ENCODE measurements at places on chromosomes 12 and 14.

DNA sequence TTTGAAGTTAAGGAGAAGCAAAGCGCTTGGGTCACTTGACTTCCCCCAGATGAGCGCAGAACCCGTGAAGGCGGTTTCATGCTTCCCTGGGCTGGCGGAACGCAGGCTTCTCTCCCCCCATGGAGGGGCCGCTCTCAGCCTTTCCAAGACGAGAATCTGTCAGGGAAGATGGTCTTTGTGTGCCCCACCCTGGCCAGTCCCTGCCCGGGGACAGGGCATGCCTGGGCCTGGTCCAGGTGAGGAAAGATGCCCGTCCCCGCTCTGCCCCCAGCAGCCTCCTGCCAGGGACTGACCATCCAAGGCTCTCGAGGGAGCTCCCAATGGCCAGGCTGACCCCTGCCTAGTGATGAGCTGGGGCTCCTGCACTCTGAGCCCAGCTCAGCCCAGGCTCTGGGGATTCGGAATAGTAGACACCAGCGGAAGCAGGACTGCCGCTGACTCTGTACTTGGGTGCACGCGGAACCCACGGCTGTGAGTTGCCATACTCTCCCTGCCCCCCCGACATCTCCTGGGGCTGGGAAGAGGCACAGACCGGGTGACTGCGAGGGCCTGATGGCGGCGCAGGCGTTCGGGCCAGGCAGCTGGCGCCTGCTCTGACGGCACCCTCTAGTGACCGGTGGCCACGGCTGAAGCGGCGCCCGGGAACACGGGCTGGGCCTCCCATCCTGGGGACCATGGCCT is 142.2 kb upstream of the FKBP4 start:
- no peak for DNase-seq

DNA sequence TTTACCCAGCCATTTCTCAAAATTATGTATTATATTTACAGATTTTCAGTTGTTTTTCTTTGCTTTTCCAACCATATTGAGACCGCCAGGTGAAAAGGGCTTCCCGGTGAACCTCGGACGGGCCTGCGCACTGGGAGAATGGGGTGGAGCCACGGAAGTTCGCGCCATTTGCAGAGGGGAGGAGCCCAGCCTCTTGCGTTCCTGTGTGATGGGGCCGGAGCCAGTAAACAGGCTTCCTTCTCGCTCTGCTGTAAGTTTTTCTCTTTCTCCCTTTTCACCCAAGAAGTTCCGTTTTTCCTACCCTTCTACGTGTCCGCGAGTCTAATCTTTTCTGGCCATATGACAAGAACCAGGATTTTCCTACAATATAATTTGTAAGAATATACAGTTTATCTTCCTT is 1108.8 kb upstream of the SEL1L start:
- no peak for DNase-seq

- DNase-seq, result no peak
Measured at GRCh38 chr12:109504068-109504467, 26.6 kb downstream of the UBE3B start.

DNA sequence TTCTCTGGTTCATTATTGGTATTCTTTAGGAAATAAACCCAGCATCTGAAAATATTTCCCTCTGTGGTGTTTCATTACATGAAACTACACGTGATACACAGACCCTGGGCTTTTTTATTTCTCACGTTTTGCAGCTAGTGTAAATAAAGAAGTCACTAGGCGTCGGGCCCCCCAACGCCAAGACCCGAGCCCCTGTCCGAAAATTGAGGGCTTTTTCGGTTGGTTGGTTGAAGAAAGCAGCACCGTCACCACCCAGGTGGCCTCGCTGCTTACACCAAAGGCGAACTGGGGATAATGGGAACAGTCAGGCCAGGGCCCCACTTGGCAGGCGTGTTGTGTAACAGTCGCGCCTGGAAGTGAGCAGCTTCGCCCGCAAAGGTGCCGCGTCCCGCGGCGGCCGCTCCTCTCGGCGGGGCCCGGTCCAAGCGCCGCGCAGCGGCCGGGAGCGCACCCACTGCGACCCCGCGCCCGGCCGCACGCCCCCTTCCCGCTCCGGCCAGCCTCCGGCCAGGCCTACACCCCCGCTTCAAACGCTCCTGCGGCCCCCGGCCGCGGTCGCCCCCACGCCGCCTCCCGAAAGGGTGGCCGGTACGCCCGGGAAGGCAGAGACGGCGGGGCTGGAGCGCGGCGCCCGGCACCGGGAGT is 1.2 kb downstream of the DUSP16 start:
- peak; percentile 62 for DNase-seq

DNA sequence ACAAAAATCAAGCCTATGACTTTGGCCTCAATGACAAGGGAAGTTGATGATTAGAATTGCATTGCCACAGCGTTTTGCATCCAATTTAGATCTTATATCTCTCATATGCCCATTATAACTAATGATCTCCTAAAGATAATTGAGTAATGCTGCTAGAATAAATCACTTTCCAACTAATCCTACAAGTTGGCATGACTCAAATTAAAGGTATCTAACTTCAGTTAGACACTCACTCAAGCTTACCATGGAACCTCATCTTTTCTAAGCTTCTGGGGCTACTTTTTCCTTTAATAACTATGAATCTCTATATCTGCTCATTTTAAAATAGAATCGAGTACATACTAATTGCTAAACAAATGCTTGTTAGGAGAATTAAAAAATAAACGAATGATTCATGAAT is 427.8 kb downstream of the BTG1 start:
- no peak for DNase-seq

DNA sequence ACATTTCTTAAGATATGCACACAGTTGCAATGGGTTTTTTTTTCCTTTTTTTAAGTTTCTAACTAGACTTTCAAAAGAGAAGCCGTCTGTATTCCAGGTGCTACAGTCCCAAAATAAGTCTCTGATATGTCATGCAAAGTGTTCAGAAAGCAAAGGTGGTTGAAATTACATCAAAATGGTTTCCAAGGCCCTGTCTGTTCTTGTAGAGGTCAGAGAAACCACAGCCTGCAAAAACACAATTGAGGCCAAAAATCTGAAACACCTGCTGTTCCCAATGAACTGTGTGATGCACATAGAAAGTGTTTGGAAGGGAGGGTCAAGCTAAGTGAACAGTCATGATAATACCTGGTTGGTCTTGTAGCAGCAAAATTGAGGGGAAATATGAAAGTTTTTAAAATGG is 91.0 kb downstream of the VRK1 start:
- DNase-seq, result no peak

DNA sequence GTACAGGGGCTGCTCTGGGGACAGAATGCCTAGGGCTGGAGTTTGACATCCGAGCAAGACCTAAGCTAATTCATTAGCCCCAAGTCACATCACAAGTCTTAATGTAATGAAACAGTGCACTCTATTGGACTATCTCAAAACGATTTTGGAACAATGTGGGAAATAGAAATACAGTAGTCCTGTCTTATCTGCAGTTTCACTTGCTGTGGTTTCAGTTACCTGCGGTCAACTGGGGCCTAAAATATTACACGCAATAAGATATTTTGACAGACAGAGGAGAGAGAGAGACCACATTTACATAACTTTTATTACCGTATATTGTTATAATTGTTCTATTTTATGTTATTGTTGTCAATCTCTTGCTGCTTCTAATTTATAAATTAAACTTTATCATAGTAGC is 21.1 kb downstream of the MOAP1 start:
- no peak for DNase-seq

GRCh38 chr12:6146951-6147350 is 22.5 kb upstream of the VWF start:
- no peak for DNase-seq

- no peak for DNase-seq
Measured at GRCh38 chr12:131570596-131570995, 140.3 kb upstream of the SFSWAP start.

- DNase-seq, result no peak
Measured at GRCh38 chr12:29711381-29711780, 72.4 kb downstream of the TMTC1 start.

- DNase-seq, result no peak
Measured at GRCh38 chr14:102451064-102451352, 58.6 kb downstream of the ANKRD9 start.

GRCh38 chr12:14776236-14776961 is 26.9 kb downstream of the WBP11 start:
- DNase-seq, result no peak

- DNase-seq, result peak; percentile 77
Measured at GRCh38 chr12:67268335-67268895, 743 bp upstream of the CAND1 start.

- DNase-seq, result no peak
Measured at GRCh38 chr12:14613718-14614117, 46.0 kb upstream of the PLBD1 start.

DNA sequence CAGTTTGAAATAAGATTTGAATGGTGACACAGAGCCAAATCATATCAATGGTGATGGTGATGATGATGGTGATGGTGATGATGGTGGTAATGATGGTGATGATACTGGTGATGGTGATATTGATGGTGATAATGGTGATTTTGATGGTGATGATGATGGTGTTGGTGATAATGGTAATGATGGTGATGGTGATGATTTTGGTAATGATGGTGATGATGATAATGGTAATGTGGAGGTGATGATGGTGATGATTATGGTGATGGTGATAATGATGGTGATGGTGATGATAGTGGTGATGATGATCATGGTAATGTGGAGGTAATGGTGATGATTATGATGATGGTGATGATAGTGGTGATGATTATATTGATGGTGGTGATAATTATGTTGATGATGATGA is 311.9 kb upstream of the SFSWAP start:
- no peak for DNase-seq

GRCh38 chr12:53225635-53226424 is 6.2 kb downstream of the RARG start:
- DNase-seq, result no peak

GRCh38 chr12:77382096-77382742 is 316.9 kb upstream of the E2F7 start:
- no peak for DNase-seq

DNA sequence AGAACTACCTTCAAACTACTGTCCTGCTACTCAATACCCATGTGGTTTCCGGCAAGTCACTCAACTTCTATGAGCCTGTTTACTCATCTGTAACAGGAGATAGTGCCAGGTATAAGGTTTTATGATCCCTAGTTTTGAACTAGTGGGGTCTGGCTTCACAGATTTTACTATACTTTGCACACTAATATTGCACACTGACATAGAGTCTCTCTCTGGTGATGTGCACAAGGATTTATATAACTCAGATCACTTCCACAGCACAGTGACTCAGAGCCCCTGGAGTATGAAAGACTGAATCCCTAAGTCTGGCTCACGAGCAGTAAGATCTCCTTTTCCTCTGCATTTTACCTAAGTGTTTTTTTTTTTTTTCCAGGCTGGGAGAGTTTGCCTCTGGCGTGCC is 69.7 kb upstream of the SLC38A2 start:
- DNase-seq, result no peak

GRCh38 chr12:106174876-106175275 is 36.1 kb upstream of the NUAK1 start:
- no peak for DNase-seq

- DNase-seq, result no peak
Measured at GRCh38 chr12:114687802-114688201, 3.8 kb upstream of the TBX3 start.

GRCh38 chr14:55645845-55646832 is 66.1 kb downstream of the KTN1 start:
- no peak for DNase-seq

DNA sequence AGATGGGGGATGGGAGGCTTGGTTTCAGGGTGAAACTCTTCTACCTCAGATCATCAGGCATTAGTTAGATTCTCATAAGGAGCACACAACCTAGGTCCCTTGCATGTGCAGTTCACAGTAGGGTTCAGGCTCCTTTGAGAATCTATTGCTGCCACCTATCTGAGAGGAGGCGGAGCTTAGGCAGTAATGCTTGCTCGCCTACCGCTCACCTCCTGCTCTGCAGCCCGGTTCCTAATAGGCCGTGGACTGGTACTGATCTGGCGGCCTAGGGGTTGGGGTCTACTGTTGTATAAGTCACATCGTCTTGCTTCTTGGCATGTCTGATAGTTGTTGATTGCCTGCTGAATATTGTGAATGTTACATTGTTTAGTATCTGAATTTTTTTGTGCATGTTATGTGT is 12.2 kb downstream of the SCYL2 start:
- no peak for DNase-seq

DNA sequence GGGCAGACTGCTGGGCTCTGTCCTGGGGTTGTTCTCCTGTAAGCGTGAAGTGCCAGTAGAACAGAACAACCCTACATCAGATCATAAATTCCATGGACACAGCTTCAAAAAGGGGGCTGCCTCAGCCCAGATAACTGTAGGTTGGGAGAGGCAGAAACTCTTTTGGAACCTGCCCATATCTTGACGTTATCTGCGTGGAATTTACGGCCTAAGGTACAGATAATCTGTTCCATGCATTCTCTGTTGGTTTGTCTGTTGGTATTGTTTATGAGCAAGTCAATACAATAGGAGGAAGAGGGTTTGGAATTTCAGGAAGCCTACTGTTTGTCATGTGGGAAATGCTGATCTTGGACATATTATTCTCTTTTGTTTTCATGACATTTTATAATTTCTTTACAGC is 36.7 kb downstream of the SLC25A47 start:
- DNase-seq, result no peak

- no peak for DNase-seq
Measured at GRCh38 chr12:56321027-56321426, 5.2 kb upstream of the CNPY2 start.

DNA sequence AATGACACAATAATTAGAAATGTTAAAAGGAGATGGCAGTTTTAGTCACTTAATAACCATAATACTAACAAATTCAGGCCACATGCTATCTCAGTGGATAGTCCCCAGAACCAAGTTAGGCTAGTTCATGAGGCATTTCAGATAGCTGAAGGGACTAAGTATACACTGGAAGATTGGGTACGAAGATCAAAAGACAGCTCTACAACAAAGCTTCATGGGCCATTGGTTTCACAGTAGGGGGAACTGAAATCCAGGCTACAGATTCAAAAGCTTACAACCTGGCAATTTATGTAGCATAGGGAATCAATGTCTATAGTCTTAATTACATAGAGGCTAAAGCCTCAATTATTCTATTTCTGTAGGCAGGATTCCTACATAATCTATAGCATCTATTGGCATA is 343.0 kb downstream of the RGS6 start:
- no peak for DNase-seq

GRCh38 chr14:30138567-30138966 is 210.9 kb upstream of the PRKD1 start:
- no peak for DNase-seq

- no peak for DNase-seq
Measured at GRCh38 chr12:96334502-96334901, 65.7 kb downstream of the CDK17 start.

GRCh38 chr14:67424539-67424938 is 12.6 kb upstream of the PLEK2 start:
- no peak for DNase-seq
